ENCODE measurements at places on chromosomes 7 and 10.

GRCh38 chr7:51451751-51452476 lies 135.3 kb upstream of the COBL start:
- DNase-seq = no peak

GRCh38 chr7:151249732-151250072 lies 1.2 kb upstream of the SMARCD3 start:
- no peak for DNase-seq

DNA sequence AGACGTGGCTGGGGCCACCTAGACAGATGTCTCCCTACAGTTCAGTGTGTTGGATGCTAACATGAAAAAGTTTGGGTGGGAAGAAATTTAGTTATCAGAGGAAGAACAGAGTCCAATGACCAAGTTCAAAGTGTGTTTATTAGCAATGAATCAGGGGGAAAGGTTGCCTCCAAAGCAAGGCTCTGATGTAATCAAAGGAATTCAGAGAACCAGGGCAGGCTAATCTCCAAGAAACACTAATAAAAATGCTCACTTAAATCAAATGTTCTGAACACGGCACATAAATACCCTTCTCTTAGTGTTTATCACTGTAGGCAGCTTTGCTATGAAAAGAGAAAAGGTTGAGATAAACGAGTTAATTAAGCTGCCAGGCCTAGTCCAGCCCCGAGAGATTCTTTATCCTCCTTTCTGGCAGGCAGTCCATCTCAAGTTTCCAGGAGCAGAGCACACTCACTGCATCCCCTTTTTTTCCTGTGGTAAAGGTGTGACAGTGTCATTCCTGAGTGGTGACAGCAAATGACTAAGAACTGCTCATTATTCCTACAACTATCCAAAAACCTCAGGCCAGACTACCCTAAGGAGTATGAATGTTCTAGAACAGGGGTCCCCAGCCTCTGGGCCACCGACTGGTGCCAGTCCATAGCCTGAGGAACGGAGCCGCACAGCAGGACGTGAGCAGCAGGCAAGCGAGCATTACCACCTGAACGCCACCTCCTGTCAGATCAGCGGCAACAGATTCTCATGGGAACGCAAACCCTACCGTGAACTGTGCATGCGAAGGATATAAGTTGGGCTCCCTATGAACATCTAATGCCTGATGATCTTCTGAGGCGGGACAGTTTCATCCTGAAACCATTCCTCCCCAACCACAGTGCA lies 66.9 kb upstream of the FHIP2A start:
- DNase-seq = no peak

GRCh38 chr10:110216942-110217661 lies 9.7 kb downstream of the MXI1 start:
- DNase-seq = no peak

- no peak for DNase-seq
Observed at GRCh38 chr7:85342781-85343180, 155.9 kb upstream of the SEMA3D start.

DNA sequence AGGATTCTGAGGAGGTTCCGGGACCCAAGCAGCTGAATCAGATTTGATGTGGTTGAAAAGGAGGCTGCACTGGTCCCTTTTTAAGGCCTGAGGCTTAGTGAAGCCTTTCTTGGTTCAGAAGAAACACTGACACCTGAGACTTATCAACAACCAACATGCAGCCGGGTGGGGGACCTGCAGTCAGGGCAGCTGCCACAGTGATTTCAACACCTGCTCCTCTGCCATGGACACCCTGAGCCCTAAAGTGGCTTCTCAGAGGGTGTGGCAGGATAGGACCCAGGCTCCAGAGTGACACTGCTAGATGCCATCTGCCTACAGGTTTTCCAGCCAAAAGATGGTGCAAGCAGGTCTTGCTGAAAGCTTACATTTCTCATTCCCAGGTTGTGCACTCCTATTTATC lies 99.3 kb downstream of the COL13A1 start:
- no peak for DNase-seq

Data from NCI-H2081 treated with DMSO at 0.1 percent for 48 hours (cell line).